ENCODE measurements at places on chromosomes 2 and 18.
A peak's percentile ranks its signal among the peaks of the same experiment; 100 is the strongest.

GRCh38 chr2:233404222-233404621, 49.9 kb downstream of the DGKD start:
- no peak for DNase-seq

GRCh38 chr2:47741101-47741500, 41.8 kb upstream of the MSH6 start:
- DNase-seq, result no peak

- DNase-seq, result peak; percentile 54
Observed at GRCh38 chr2:113977660-113978523, 88.0 kb downstream of the ACTR3 start.

- DNase-seq, result no peak
Observed at GRCh38 chr18:26103579-26103978, 13.2 kb upstream of the SS18 start.

GRCh38 chr18:46324087-46324955, 220.1 kb downstream of the HAUS1 start:
- no peak for DNase-seq

DNA sequence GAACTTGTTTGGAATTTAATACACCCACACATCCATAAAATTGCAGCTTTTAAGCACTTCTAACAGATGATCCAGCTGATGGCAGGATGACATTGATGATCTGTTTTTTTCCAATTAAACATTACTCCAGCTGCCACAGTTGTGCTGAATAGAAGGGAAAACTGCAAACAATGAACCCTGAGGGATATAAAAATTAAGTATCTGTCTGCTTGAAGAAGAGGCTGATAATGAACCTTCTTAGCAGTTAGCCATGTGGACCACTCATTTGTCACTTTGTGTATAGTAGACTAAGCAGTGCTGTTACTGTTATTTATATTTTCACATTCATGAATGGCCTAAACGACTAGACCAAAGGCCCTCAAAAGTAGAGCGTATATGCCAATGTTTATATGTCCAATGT, 1201.0 kb upstream of the LRRTM1 start:
- DNase-seq, result no peak

DNA sequence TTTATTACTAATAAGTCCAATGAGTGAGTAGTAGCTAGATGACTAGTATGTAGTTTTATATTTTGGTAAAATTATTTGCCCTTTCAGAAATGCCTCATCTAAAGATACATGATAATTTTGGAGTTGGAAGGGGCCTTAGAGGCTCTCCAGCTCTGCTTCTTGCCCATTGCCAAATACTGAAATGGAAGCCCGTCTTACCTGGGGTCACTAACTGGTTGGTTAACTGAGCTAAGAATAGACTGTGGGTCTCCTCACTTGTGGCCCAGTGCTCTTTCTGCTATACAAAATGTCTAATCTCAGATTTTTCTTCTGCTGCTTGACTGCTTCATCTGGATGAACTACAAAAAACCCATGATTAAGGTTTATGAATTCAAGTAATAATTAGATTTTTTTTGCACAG, 67.1 kb downstream of the CLIP4 start:
- no peak for DNase-seq

DNA sequence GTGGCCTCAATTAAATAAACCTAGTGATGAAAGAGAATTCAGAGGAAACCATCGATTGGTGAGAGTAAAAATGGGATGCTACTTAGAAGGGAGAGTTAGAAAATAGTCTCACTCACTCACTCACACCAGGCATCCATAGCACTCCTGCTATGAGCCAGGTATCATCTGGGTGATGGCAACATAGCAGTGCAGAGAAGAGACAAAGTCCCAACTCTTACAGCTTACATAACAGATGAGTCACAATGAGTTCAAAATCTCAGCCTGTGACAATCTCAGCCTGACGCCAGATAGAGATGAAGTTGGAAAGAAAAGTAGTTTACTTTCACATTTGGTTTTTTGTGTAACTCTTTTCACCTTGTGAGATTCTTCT, 55.4 kb upstream of the THOC1 start:
- no peak for DNase-seq

DNA sequence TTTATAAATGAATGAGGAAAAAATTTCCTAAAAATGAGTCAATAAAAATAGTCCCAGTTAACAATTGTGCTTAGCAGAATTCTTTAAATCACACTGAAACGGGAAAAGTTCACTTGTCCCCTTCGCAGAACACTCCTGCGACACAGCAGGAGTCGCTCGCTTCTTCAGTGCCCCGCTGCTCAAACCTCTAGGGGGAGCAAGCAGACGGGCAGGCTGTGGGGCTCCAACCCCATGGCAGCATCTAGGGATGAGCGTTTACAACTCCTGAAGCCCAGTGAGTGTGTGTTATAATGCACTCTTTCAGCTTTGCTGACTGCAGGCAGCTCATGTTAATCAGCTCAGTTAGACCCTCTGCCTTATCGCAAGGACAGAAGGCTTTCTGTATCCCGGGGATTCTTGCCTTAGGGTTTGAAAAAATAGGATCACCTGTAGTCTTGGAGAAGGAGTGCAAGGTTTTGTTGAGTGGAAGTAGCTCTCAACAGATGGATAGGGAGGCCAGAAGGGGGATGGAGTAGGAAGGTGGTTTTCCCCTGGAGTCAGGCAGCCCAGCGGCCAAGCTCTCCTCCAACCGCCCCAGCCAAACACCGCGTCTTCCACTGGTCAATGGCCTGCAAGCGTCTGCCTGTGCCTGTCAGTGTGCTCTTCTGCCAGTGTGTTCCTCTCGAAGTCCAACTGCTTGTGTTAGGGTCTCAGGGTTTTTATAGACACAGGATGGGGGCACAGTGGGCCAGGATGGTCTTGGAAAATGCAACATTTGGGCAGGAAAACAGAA, 1977.7 kb upstream of the LRRTM1 start:
- DNase-seq, result no peak

GRCh38 chr2:174025271-174026121, 60.3 kb upstream of the SP3 start:
- DNase-seq, result no peak

DNA sequence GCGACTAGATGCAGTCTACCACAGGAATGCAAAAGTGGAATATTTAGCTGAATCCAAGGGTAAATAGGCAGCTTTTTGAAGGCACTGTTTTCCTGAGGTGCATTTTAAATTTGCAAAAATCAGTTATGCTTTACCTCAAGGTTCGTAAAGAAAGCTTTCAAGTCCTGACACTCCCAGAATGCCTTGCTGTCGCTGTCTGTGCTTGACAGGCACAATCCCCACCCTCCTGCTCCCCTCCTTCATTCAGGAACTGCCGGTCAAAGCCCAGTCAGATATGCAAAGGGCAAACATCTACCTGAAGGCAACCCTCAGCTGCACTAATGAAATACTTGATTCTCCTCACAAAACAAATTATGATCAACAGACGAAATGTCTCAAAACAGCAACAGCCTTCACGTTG, 97.4 kb upstream of the DDX18 start:
- DNase-seq, result no peak

GRCh38 chr2:30039101-30039500, 107.7 kb upstream of the YPEL5 start:
- no peak for DNase-seq

GRCh38 chr2:125254010-125254409, 1228.9 kb downstream of the CNTNAP5 start:
- DNase-seq, result no peak

GRCh38 chr18:9353596-9353995, 19.0 kb downstream of the TWSG1 start:
- no peak for DNase-seq

GRCh38 chr2:38591152-38591551, 11.6 kb downstream of the HNRNPLL start:
- DNase-seq, result no peak

DNA sequence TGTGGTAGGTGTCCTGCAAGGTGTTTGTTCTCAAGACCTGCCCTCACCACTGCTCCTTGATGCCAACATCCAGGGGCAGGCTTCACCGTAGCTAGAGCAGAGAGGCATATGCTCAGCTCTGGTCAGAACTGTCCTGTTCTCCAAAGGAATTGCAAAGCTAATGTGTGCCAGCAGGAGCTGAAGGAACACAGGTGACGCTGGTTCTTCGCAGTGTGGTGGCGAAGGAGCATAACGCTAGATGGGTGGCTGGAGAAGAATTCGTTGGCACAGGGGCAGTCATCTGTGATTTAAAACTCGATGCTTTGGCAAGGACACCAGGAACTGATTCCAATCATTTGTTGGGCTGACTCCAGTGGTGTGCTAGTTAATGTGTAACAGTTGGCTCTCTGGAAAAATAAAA, 11.4 kb upstream of the PER2 start:
- DNase-seq, result peak; percentile 58

- no peak for DNase-seq
Observed at GRCh38 chr18:59932401-59932800, 32.6 kb downstream of the PMAIP1 start.

DNA sequence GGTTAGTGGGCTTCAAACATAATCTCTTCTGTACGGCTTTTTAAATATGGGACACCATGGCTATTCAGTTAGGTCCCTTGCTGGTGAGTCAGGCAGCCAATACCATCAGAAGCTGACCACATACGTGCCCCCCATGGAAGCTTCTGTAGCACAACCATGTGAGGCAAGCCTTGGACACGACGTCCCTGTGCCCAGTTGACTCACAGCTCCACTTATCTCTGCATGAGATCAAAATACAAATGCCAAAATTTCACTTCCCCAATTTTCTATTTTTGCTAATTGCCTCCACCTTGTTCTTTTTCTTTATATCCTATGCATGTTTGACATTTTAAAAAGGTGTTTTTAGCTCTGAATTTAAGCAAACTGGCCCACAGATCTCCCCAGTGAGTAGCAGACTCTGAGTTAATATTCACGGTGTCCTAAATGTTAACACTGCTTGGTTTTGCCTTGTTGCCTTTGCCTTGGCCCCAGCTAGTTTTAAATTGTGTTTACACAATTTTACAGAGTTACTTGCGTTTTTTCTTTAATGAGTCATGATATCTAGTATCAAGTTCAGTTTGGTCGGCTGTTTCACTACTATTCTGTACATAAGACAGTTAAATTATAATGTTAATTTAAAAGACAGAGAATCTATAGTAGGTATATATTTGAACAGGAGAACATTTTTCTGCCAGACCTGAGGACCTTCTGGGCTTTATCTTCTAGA, 77.5 kb downstream of the CDCA7 start:
- DNase-seq, result no peak

- DNase-seq, result peak; percentile 86
Observed at GRCh38 chr2:112275887-112276773, 733 bp downstream of the ZC3H6 start.

DNA sequence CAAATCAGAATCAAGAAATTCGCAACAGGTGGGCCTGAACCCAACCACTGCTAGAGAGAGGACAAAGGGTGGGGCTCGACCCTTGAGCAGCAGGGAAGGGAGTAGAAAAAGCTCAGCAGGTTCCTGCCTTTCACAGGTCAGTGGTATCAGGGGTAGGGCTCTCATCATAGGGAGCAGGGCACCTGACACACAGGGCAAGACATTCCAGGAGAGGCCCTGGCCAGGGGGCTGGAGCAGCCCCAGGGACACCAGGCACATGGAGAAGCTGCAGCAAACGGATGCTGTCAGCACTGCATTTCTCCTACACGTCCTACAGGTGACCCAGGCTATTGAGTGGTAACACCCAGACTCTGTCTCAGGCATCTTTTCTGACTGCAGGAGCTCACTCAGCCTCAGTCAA, 17.2 kb upstream of the MLPH start:
- DNase-seq, result no peak

GRCh38 chr18:37963837-37964236, 398.2 kb upstream of the CELF4 start:
- DNase-seq, result no peak

GRCh38 chr2:178229927-178230326, 35.6 kb downstream of the OSBPL6 start:
- DNase-seq, result no peak

DNA sequence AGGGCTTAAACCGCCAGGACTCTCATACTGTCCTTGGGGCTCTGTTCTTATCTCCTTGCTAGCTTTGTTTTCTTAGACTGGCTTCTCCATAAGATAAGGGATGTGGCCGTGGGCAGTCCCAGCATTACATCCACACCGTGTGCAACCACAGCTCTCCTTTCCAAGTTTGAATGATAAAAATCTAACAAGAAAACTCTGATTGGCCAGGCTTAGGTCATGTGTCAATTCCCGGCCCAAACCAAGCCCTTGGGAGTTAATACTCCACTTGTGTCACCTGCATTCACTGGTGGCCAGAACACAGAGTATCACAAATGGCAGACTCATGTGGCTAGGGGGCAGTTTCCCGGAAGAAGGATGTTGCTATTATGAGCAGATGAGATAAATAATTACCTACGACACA, 43.2 kb upstream of the KDM3A start:
- no peak for DNase-seq

DNA sequence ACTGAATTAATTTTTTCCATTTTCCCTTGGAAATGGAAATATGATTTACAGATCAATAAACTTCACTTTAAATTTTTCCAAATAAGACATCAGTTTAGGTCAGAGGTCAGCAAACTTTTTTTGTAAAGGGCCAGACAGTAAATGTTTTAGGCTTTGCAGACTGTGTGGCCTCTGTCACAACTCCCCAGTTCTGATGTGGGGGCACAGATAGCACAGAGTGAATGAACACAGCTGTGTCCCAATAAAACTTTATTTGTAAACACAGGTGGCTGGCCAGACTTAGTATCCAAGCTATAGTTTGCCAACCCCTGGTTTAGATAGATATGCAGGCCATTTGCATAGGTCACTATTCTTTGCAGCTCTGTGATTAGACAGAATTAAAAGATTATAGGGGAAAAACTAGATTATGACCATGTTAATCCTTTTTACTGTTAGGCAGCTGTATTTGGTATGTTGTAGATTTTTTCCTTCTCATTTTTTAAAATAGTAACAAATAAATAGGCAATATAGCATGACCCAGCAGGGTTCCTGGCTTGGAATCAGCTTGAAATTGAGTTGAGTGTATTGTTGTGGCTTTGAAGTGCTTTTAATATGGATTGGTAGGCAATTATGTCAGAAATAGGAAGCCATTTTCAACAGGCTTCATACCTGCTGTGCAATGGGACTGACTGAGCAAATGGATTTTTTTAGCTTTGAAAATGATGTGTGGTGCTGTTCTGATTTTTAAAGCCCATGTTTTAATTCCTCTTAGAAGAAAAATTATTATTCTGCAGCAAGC, 59.7 kb downstream of the WDSUB1 start:
- no peak for DNase-seq

DNA sequence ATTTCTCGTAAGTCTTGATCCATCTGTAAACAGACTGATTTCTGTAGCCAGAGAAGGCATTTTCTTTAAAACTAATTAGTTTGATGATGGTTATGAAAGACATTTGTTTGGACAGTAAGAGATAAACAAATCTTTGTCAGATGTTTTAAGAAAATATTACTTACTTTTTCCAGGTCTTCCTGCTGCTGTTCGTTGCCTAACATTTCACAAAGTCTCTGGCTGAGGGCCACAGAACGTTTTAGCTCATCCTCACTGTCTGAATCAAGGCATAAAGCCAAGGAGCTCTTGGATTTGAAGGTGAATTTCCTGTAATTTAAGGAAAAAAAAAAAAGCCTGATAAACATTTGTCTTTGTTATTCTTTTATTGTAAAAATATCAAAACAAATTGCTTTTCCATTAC, 57.8 kb downstream of the VIL1 start:
- DNase-seq, result no peak

DNA sequence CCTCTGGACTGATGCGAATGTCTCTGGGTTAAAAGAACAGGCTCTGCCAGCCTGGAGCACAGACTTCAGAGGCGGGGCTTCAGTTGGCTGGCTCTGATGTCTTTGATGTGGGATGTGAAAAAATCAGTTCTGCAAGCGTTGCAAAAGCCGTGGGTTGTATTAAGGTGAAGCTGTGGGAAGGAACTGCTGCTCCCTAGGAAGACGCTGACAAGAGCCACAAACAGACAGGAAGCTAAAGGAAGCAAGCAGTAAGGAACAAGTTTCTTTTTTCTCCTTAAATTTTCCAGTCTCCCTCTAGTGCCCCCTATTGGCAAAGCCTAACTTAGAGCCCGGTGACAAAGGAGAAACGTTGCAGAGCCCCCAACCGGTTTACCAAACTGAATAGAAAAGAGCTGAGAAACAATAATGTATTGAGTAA, 239.0 kb downstream of the CCDC178 start:
- peak; percentile 22 for DNase-seq
